Hematopoietic multipotent progenitor cell (in vitro differentiated cells): ENCODE measurements at places on chromosomes 12 and 14.

DNA sequence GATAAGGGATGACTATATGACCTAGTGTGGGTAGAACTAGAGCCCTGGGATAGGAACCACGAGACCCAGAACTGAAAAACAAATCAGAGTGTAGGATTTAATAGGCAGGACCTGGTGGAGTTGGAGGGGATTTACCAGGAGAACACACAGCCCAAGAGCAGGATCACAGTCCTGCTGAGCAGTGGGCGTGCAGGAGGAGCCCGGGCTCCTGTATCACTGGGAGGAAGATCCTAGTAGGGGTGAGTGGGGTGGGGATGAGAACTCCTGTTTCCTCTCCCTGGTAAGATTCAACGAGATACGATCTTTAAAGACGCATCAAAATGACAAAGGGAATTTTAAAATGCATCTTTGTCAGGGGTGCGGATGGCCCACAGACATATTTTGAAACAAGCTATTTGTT lies 220.1 kb downstream of the GALC start:
- DNase-seq, result no peak

DNA sequence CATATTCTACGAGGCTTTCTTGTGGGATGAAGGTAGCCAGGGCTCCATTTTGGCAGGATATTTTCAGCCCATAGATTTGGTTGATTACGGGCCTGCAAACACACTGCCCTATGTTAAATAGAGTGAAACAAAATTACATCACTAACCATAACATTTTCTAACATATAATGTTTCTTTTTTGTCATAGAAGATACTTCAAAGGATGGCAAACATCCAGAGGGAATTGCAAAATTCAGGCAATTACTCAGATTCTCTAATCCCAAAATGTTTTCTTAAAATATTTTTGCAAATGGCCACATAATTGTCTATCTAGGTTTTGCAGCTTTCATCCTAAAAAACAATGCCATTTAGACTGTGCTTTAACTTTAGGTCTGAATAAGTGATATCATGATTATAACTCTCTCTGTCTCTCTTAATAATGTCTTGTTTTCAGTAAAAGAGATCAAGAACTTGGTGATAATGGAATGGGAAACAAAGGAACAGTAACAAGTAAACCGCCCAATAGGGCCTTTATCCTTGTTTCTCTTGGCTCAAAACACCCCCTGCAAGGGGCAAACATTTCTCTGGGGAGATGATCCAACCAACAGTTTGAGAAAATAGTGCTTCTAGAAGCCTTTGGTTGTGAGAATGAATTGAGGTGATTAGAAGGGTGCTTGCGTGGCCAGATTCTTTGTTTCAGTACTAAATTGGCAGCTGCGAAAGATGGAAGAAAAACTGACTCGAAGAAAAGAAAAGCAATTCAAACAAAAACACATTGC lies 54.4 kb upstream of the BTG1 start:
- DNase-seq, result no peak

DNA sequence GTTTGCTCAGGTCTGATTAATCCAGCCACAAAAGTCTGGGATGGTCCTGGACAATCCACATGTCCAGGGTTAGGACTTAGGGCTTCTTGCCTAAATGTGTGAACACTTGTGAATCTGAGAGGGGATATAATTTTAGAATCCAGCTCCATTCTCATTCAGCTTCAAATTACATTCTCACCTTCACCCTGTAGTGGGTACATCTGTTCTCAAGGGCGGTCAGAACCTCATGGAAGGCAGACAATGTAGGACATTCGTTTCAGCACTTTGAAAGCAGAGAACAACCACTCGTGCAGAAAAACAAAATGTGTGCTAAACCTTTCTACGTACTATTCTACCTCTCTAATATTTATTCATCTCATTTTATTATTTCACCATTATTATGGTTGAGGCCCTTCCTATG lies 1.2 kb downstream of the TMEM229B start:
- no peak for DNase-seq

DNA sequence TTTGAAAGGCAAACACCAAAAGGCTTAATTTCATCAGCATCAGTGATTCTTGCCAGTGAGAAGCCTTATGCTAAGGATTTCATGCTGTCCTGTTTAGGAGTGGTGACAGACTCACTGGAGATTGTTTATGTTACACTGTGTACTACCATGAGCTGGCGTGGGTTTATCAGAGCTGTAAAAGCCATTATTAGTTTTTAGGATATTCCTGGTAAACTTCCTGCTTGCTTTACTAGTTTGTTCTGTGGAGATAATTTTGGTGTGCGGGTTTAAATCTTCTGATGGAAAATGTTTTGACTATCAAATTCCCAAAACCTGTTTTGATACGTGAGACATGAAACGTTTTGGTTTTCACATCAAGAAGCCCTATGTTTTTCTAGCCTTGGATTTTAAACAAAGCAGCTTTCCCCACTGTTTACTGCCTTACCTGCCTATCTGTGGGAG lies 15.2 kb downstream of the PPFIBP1 start:
- no peak for DNase-seq

DNA sequence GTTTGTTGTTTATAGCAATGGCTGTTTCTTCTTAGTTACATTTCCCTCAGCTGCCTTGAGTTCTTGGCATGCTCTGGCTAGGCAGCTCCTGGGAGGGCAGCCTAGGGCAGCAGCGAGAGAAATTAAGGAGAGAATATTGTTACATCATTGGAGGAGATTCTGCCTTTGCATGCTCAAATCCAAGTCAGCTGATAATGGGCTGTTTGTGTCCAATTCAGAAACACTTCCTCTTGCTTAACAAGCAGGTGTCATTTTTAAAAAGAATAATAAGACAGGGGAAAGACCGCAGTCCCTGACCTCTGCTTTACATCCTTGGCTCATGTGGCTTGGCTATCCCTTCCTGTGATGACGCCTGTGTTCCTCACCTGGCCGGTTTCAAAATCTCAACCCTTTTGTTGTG lies 76.9 kb downstream of the ESR2 start:
- no peak for DNase-seq

DNA sequence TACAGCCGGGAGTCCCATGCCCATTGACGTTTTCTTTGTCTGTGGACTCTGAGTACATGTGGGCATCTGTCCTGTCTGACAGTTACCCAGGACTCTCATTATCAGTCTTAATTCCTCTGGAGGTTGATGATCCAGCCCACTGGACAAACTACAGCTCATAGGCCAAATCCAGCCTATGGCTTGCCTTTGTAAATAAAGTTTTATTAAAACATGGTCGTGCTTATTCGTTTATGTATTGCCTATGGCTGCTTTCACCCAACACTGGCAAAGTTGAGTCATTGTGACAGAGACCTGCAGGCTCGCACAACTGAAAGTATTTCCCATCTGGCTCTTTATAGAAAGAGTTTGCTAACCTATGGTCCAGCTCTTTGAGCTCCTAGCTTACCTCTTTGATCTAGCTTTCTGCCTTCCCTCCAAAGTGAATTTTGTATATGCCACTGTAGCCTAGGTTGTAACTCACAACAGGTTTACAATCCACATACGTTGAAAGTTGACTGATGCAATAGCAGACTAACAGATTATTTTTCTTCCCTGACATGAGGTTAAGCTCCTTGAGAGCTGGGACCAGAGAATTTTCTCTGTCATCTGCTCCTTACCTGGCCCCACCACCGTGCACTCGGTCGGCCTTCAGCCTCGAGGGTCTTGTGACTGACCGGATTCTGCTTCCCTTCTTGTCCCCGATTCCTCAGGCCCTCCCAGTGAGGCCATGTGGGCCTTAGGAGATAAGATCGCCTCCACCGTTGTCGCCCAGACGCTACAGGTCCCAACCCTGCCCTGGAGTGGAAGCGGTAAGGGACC lies 57.3 kb downstream of the ACACB start:
- no peak for DNase-seq

DNA sequence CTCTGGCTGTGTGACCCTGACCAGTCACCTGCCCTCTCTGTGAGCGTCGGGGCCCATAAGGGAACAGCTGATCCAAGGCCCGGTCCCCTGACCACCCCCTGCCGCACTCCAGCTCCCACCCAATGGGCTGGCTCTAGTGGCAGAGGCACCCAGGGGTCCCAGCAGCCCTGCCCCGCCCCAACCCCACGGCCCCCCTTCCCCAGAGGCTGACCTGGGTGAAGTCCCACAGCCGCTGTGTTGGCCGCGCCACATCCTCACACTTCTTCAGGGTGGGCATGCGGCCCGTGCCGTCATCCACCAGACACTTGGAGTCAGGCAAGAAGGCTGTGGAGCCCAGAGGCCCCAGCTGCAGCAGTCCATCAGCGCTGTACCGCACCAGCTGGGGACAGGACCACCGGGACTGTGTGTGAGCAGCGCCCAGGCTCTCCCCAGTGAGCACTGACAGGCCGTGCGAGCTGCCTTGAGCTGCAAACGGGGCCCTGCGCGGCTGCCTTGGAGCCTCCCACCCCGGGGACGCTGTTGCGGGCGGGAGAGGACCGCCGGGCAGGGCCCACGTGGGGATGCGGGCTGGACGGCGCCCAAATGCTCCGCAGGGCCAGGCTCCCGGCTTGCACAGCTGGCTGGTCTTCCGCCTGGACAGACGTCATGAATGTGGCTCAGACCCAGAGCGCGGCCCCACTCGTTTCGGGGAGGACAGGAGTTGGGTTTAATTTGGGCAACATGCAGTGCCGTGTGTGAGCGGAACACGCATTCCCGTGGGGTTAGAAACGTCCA lies 53.5 kb downstream of the NOC4L start:
- DNase-seq, result no peak

DNA sequence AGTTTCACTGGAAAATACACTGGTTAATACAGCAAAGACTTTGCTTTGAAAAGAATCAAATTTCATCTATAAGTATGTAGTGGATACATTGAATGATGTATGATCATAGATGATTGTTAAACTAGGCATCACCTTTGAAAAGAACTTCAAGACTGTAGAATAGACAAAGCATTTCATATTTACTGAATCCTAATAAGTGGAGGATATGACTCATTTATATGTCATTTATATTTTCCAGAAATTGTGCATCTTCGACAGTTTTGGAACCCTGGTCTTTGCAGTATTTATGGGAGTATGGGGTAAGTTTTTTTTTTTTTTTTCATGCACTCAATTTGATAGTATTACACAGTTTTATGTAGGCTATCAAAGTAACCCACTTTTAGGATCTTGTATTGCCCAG lies 161.9 kb downstream of the ANO6 start:
- DNase-seq, result no peak

- DNase-seq, result no peak
Observed at GRCh38 chr14:49480979-49481498, 105.1 kb downstream of the RPS29 start.

- DNase-seq, result no peak
Observed at GRCh38 chr12:82660541-82661325, 26.0 kb upstream of the TMTC2 start.

- DNase-seq, result no peak
Observed at GRCh38 chr12:53196486-53196885, 10.6 kb downstream of the ITGB7 start.

DNA sequence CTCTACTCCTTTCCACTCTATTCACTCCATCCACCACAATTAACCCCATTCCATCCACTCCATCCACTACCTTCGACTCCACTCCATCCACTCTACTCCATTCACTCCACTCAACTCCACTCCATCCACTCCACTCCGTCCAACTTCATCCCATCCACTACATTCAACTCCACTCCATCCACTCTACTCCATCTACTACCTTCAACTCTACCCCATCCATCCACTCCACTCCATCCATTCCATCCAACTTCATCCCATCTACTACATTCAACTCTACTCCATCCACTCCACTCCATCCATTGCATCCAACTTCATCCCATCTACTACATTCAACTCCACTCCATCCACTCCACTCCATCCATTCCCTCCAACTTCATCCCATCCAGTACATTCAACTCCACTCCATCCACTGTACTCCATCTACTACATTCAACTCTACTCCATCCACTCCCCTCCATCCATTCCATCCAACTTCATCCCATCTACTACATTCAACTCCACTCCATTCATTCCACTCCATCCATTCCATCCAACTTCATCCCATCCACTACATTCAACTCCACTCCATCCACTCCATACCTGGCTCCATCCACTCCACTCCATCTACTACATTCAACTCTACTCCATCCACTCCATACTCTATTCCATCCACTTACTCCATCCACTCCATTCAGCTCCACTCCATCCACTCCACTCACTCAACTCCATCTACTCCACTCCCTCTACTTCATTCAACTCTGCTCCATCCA lies 16.4 kb downstream of the HNF1A start:
- no peak for DNase-seq

DNA sequence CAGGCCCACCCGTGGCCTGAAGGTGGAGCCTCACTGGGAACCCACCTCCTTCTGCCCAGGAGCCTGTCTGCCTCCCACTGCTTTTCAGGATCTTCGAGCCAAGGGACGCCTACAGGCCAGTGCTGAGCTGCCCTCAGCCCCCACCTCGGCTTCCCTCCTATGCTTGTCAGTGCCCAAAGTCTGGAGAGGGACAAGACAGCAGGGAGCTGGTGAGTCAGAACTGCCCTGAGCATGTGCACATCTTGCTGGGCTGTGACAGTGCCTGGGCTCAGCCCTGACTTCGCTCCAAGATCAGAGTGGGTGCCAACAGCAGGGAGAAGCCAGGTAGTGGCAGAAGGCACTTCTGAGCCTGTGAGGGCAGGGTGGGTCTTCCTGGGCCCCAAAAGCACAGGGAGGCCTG lies 286.8 kb downstream of the AEBP2 start:
- no peak for DNase-seq

- no peak for DNase-seq
Observed at GRCh38 chr14:100445436-100446088, 122.4 kb downstream of the SLC25A47 start.

- no peak for DNase-seq
Observed at GRCh38 chr12:44848703-44849085, 27.4 kb downstream of the NELL2 start.

- DNase-seq, result no peak
Observed at GRCh38 chr14:99802301-99803105, 9.3 kb downstream of the EML1 start.
